ENCODE measurements at places on chromosomes 5 and 9.

- no peak for DNase-seq
Observed at GRCh38 chr9:100355561-100355960, 2.8 kb upstream of the TEX10 start.

GRCh38 chr9:93007529-93008058 is 50.9 kb upstream of the SUSD3 start:
- DNase-seq = no peak

- no peak for DNase-seq
Observed at GRCh38 chr5:178602752-178603151, 12.6 kb upstream of the COL23A1 start.

GRCh38 chr5:143354025-143354424 is 49.5 kb downstream of the NR3C1 start:
- no peak for DNase-seq

GRCh38 chr9:116209414-116210116 is 56.0 kb downstream of the PAPPA start:
- no peak for DNase-seq

DNA sequence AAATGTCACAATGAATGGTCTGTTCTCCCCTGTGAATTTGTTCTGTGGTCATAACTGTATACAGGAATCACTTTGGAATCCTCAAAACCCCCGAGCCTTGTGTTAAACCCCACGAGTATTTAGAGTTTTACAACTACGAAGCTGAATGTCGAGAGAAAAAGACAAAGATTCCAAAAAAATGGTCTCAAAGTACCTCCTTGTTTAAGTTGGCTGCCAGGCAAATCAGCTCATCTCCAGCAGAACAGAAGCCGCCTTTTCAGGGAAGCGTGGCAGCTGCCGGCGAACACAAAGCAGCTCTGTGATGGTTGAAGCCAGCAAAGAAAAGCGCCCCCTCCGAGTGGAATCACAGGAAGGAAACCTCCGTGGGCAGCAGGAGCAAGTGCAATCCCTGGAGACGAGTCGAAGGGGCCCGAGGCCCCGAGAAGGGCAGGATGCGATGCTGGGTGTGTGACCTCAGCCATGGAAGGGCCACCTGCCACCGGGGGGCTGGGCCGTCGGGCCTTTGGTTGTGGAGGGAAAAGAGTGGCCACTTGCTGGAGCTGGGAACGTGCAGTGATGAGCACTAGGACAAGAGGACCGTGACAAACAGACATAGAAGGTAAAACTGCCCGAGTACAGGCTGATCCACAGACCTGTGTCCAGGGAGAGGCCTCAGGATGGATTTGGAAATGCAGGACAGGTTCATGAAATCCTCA is 706.4 kb downstream of the SEMA5A start:
- no peak for DNase-seq

GRCh38 chr5:135076051-135076491 is 42.0 kb upstream of the PITX1 start:
- no peak for DNase-seq

GRCh38 chr5:171387970-171388815 is 544 bp downstream of the NPM1 start:
- DNase-seq = peak; percentile 3

- no peak for DNase-seq
Observed at GRCh38 chr5:121158451-121158850, 693.2 kb upstream of the FTMT start.

DNA sequence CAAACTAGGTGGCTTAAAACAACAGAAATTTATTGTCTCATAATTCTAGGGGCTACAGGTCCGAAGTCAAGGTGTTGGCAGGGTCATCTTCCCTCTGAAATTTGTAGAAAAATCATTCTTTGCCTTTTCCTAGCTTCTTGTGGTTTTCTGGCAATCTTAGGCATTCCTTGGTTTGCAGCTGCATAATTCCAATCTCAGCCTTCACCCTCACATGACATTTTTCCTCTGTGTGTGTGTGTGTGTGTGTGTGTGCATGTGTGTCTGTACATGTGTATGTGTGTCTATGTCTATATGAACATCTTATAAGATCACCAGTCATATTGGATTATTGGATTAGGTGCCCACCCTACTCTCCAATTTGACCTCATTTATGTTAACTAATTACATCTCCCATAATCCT is 330.6 kb downstream of the CHSY3 start:
- DNase-seq = no peak

- no peak for DNase-seq
Observed at GRCh38 chr5:56070851-56071465, 76.2 kb upstream of the IL6ST start.

- no peak for DNase-seq
Observed at GRCh38 chr5:62718324-62718723, 139.7 kb downstream of the LRRC70 start.

- DNase-seq = no peak
Observed at GRCh38 chr9:110626101-110626829, 42.3 kb upstream of the MUSK start.

DNA sequence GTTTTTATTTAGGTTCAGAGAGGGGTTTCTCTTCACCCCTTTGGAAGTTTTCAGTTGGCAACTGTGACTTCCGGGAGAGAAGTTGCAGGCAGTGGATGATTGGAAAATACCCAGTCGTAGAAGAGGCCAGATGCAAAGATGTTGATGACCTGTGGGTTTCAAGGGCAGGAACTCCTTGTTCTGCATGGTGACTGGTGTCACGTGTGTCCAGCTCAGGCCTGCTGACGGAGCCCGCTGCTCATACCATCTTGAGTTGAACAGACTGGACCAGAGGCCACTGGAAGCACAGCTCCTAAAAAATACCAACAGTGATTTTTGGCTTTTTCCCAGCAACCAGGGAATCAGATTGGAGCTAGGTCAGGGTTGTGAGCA is 243.9 kb upstream of the KLF4 start:
- DNase-seq = no peak

DNA sequence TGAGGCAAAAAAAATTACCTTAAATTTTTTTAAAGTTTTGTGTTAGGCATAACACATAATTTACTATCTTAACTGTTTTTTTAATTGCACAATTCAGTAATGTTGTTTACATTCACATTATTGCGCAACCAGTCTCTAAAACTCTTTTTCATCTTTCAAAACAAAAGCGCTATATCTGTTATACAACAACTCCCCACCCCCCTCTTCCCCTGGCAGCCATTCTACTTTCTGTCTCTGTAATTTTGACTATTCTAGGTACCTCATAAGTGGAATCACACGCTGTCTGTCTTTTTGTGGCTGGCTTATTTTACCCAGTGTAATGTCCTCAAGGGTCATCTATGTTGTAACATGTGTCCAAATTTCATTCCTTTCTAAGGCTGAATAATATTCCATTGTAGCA is 241.5 kb upstream of the DMRT1 start:
- no peak for DNase-seq

DNA sequence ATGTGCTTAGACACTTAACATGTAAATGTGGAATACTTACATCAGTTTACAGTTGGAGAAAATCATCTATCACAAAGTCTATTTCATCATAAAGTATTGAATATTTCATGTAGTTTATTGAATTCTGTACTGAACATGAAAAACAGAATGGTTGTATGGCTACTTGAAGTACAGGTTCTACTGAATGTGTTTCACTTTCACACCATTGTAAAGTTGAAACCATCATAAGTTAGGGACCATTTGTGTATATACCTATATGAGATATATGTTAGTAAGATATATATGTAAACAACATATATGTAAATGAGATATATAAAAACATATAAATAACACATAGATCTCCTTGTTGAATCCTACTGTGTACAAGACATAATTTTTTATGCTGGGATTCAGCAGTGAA is 63.0 kb upstream of the TAF11L2 start:
- no peak for DNase-seq

- DNase-seq = peak; percentile 87
Observed at GRCh38 chr9:13568841-13569601, 289.5 kb upstream of the MPDZ start.

DNA sequence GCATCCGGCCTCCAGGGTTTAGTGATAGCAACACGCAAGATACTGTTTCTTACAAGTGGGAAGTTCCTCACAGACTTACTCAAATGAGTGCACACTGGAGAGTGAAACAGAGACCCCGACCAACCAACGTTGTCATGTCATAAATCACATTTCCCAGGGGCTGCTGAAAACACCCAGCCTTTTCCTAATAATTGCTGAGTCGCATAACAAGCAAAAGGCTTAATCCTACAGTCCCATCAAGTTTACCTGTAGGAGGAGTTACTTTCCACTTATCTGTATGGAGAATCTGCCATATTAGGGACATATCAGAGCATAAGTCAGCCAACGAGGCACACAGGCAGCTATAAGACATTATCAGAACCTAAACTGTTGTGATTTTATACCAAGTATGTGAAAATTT is 156.4 kb upstream of the LHFPL2 start:
- DNase-seq = no peak

DNA sequence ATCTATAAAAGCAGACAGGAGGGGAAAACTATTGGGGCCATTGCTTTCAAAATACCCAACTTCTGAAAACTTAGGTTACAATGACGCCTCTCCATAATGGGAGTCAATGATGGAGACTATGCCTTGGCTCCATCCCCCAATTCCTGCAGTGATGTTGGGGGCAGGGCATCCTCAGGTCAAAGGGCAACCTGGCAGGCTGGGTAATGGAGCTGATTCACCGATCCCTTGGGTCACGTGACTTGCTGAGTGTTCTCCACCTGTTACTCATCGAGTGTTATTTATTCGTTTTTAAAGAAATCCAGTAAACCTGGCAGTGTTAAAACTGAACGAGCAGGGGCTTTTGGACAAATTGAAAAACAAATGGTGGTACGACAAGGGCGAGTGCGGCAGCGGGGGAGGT is 244.4 kb downstream of the FAM114A2 start:
- no peak for DNase-seq

DNA sequence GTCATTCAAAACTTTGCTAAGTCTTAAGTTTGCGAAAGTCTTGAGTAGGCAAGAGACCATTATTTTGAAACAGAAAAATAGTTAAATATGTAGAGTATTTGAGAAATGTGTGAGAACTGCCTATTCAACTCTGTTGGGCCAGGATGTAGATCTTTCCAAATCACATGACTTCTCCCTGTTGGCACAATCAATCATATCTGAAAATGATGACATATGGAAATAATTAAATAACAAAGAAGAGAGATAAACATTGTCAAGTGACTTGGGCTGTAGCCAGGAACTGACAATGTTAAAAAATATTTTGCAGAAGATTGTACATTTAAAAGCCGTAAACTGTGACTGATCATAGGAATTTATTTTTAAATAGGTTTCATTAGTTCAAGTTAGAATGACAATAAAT is 104.6 kb upstream of the IL6ST start:
- no peak for DNase-seq

DNA sequence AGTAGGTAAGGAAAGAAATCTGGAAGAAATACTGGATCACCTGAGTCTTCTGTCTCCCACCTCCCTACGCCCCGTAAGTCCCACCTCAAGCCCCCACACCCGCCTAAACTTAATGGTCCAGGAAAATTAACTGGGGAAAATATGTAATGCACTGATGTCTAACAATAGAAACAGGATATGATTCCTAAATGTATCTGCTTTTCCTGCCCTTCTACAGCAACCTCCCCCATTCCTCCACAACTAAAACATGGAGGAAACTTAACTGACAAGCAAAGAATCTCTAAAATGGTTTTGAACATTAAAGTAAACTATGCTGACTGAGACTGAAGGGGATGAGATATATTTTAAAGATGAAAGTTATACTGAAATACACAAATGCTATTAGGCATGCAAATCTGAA is 10.4 kb downstream of the RFX3 start:
- no peak for DNase-seq

DNA sequence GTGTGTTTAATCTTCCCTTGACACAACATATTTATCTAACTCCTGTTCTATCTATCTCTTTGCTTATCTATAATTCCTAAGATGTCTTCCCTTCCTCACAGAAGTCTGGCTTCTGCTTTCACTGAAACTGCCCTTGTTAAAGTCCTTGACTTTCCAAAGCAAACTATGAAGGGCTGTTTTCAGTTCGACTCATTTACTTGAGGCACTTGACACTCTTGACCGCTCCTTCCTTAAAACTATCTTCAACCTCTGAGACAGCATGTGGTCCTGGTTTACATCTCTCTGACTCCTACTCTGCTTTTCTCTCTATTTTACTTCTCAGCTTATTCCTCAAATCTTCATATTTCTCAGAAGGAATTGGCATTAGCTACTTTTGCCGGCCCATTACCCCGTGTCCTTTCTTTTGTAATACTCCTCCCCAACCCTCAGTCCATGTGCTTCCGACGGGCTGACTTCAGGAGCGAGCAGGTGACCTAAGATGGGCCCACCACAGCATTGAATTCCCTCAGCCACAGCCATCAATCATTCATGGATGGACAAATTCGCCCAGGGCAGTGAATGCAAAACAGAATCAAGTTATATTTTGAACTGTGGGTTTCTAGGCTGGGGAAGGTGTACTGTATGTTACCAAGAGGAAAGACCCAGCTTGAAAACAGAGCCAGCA is 1089.2 kb downstream of the PTPRD start:
- DNase-seq = no peak

DNA sequence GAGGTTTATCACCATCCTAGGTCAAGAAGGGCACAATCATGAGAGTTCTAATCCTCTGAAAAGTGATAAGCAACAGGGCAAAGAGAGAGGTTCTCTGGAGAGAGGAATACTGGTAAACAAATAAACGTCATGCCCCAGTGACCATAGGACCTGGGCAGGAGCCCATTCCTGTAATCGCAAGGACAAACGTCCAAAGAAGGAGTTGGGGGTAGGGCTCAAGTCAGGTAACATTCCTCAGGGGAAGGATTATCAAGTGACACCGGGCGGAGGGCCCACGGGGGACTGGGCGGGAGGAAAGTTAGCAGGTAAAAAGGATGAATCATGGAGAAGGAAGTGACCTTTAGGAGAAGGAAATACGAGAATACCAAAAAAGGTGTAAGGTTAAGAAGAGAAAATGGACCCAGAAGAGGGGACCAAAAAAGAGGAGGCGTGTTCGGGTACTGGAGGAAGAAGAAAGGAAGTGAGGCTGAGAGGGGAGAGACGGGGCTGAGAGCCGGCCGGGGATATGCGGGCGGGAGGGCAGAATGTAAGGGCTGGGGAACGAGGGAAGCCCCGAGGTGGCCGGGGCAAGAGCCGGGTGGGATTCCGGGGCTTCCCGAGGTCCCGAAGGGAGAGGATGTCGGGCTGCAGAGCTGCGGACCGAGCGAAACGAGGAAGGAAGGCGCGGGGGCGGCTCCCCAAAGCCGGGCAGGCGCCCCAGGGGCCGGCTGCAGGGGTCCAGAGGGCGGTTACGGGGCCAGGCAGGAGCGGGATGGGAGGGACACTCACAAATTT is 583 bp downstream of the DIAPH1 start:
- DNase-seq = no peak

DNA sequence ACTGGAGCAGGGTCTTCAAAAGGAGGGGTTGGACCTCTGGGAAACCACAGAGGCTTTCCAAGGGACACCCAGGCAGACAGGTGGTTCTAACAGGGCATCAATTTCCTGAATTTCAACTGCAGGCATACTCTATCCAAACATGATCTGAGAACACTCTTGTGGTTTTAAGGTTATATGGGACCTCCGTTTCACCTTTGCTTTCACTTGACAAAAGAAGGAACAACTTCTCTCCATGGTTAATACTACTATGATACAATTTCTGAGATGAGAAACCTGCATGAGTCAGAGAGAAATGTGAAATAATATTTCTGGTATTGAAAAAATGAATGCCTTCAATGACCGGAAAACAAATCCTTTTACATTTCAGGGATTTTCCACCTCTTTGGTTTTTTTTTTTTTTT is 28.0 kb upstream of the ERAP1 start:
- no peak for DNase-seq

GRCh38 chr5:64818245-64818644 is 49.5 kb downstream of the CWC27 start:
- no peak for DNase-seq

- DNase-seq = no peak
Observed at GRCh38 chr5:130032807-130033206, 128.5 kb downstream of the CHSY3 start.
